ENCODE measurements at places on chromosomes 3 and 15.
A peak's percentile ranks its signal among the peaks of the same experiment; 100 is the strongest.

DNA sequence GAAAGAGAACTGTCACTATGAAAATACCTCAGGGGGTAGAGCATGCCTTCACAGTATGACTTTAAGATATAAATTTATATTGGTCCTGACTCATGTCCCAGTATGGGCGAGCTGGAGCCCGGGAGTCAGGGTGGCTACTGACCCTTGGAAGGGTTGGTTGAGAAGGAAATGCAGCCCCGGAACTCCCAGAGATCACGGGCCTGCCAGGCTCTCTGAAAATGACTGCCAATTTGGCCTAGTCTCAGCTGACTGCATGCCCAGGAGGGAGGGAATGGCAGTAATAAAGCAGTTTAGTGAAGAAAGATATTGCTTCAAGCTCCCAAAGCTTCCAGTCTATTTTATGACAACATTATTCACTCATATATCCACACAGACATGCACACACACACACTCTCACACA, 299.0 kb downstream of the NR2F2 start:
- no peak overlapping the region for H3K27ac ChIP-seq
- no peaks in the 10 kb centered on the region for H3K36me3 ChIP-seq
- H3K4me3 ChIP-seq = no peak overlapping the region
- no peaks in the 10 kb centered on the region for H3K27me3 ChIP-seq
- H3K4me1 ChIP-seq = no peaks in the 10 kb centered on the region

DNA sequence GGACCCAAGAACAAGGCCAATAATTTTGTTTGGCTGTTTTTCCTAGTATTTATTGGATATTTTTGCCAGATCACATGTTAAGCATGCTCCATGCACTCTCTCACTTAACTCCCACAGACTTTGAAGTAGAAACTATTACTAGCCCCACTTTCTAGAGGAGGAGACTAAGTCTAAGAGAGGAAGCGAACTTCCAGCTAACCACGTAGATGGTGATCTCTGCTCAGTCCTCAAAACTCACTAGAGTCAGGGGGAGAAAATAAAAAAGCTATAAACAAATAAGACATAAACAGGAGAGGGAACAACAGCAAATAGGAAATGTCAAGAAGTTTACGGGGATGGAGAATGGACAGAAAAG, 481.0 kb upstream of the PROK2 start:
- H3K36me3 ChIP-seq = no peaks in the 10 kb centered on the region
- no peak for DNase-seq
- H3K4me3 ChIP-seq = no peak overlapping the region
- no peak overlapping the region for H3K27ac ChIP-seq
- H3K27me3 ChIP-seq = no peaks in the 10 kb centered on the region

- no peaks in the 10 kb centered on the region for H3K4me1 ChIP-seq
- H3K27ac ChIP-seq = no peak overlapping the region
- peaks cover 2% of the 10 kb centered on the region for H3K27me3 ChIP-seq
- H3K36me3 ChIP-seq = no peaks in the 10 kb centered on the region
- H3K4me3 ChIP-seq = no peak overlapping the region
Observed at GRCh38 chr3:169623971-169624370, 39.5 kb downstream of the MECOM start.

DNA sequence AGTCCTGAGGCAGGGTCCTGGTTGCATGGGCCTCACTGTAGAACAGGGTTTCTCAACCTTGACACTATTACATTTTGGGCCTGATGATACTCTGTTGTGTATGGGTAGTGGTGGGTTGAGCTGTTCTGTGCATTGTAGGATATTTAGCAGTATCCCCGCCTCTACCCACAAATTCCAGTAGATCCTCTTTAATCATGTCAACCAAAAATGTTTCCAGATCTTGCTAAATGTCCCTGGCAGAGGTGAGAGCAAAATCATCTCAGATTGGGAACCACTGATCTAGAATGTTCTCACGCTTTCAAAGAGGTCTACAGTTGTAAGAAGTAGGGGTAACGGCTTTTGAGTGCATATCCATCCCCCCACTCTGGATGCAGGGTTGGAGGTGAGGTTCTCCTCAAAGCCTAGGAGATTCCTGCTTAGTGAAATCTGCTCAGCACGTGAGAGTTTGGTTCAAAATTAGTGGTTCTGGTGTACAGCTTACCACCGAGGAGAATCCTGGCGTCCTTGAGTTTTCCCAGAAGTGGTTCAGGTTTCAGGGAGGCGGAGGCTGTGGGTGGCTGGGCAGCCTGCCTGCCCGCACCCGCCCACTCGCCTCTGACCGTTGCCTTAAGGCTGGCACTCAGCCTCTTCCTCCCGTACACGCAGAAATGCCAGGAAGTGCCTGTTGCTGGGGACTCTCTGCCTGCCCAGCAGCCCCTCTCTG, 5.3 kb downstream of the ACVR2B start:
- no peak overlapping the region for H3K4me3 ChIP-seq
- DNase-seq = no peak
- no peaks in the 10 kb centered on the region for H3K36me3 ChIP-seq
- H3K27ac ChIP-seq = no peak overlapping the region
- H3K4me1 ChIP-seq = peaks cover 12% of the 10 kb centered on the region

GRCh38 chr3:19547665-19548464, 386.2 kb downstream of the EFHB start:
- H3K4me3 ChIP-seq = no peak overlapping the region
- H3K27ac ChIP-seq = no peak overlapping the region
- DNase-seq = no peak

- peaks cover 16% of the 10 kb centered on the region for H3K36me3 ChIP-seq
- H3K27me3 ChIP-seq = peaks cover 3% of the 10 kb centered on the region
- H3K4me3 ChIP-seq = no peak overlapping the region
- no peaks in the 10 kb centered on the region for H3K4me1 ChIP-seq
Observed at GRCh38 chr3:185900228-185900627, 37.6 kb downstream of the TRA2B start.

DNA sequence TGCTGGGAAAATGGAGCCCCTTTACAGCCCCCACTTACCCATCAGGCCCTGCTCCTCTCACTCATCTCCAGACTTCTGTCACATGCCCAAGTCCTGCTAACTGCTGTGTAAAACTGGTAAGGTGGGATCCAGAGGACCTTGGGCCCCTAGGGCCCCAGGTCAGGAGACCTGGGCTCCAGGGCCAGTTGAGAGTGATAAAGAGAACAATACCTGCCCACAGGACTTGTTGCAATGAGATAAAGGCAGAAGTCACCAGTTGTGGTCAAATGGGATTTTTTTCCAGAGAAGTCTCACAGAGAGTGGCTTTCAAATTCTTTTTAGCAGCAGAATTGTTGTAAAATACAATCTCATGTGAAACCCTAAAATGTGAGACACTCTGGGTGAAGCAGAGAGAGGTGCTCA, 753 bp downstream of the FURIN start:
- H3K27ac ChIP-seq = peak overlapping the region; percentile 97
- H3K36me3 ChIP-seq = no peaks in the 10 kb centered on the region
- peaks cover 32% of the 10 kb centered on the region for H3K4me1 ChIP-seq
- no peaks in the 10 kb centered on the region for H3K27me3 ChIP-seq
- no peak overlapping the region for H3K4me3 ChIP-seq

DNA sequence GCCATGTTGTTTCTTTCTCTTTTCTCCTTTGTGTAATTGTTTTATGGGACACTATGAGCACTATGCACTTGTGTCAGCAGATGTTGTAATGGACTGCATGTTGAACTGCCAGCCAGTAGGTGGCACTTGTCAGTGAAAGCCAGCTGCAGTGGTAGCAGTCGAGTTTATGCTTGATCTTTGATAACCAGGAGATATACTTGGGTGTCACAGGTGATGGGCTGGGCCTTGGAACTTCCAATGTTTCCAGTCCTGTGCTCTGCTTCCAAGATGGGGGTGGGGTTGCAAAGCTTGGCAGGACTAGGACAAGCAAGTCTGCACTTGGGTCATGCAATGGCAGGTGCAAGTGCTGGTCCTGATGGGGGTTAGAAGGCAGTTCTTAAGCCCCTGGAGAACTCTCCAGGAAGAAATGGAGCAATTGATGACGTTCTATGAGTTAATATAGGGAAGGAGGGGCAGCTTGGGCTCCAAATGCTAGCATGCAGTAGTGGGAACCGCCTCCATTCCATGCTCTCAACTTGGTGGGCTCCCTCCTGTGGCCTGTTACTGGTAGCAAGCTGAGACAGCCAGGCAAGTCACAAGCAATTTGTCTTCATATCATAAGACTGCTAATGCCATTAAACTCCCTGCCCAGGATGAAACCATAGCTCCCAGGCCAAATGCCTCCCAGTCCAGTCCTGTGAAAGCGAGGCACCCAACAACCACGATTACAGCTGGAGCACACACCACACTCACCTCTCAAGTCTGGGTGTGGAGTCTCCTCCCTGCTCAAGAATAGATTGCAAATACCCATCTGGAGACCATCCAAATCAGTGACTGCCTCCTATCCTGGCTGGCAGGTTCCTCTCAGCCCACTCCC, 287.2 kb downstream of the CGGBP1 start:
- H3K4me1 ChIP-seq = no peaks in the 10 kb centered on the region
- H3K27ac ChIP-seq = no peak overlapping the region

- H3K27me3 ChIP-seq = no peaks in the 10 kb centered on the region
- DNase-seq = no peak
- H3K36me3 ChIP-seq = no peaks in the 10 kb centered on the region
- no peak overlapping the region for H3K4me3 ChIP-seq
- no peak overlapping the region for H3K27ac ChIP-seq
- no peaks in the 10 kb centered on the region for H3K4me1 ChIP-seq
Observed at GRCh38 chr3:174863488-174863887, 4.4 kb downstream of the NAALADL2 start.

GRCh38 chr3:109070211-109070610, 47.7 kb downstream of the MORC1 start:
- no peak for DNase-seq
- peaks cover 6% of the 10 kb centered on the region for H3K27me3 ChIP-seq
- peaks cover 2% of the 10 kb centered on the region for H3K4me1 ChIP-seq
- H3K27ac ChIP-seq = no peak overlapping the region

- H3K4me3 ChIP-seq = no peak overlapping the region
- peaks cover 3% of the 10 kb centered on the region for H3K27me3 ChIP-seq
- H3K27ac ChIP-seq = no peak overlapping the region
- no peak for DNase-seq
Observed at GRCh38 chr3:70138606-70139005, 139.1 kb downstream of the SAMMSON start.

DNA sequence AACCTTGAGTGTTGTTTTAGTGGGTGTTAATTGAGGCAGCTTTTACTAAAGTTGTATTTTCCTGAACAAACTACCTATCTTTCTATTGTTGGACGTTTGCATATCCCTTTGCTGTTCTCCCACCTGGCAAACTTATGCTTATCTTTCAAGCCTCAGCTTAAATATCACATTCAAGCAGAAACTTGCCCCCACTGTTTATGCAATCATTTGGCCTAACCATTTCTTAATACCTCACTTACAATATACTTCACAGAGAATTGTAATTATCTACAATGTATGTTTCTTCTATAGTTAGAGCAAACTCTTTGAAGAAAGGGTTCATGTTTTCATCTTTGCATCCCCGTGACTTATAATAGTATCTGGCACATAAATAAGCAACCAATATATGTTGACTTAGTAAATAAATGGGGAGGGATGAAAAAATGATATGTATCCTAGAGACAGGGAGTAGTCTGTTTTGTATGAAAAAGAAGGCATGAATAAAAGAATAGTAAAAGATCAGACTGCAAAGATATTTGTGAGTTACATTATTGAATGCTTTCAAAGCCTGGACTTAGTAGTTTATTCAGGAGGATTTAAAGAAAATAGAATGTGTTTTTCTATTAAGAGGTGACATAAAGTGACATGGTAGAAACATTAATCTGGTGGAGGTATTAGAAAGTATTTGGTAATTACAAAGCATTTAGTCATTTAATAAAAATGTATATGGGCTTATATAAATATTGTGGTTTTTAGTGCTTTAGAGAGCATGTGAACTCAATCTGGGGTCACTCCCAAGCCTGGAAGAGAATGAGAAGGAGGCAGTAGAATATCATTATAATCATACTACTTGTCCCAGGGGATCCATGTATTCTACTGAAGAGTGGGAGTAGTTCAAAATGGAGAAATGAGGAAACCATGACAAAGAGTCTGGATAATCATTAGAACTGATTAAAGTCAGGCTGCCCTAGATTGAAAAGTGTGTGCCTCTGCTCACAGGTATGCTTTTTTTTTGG, 60.0 kb upstream of the DCBLD2 start:
- no peaks in the 10 kb centered on the region for H3K4me1 ChIP-seq
- no peak for DNase-seq
- H3K27ac ChIP-seq = no peak overlapping the region
- no peak overlapping the region for H3K4me3 ChIP-seq
- H3K36me3 ChIP-seq = no peaks in the 10 kb centered on the region

DNA sequence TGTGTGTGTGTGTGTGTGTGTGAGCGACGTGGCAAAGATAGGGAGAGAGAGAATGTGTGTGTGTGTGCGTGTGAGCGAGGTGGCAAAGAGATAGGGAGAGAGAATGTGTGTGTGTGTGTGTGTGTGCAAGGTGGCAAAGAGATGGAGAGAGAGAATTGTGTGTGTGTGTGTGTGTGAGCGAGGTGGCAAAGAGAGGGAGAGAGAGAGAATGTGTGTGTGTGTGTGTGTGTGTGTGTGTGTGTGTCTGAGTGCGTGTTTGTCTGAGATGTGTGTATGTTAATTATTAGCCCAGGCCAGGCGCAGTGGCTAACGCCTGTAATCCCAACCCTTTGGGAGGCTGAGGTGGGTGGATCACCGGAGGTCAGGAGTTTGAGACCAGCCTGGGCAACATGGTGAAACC, 154.6 kb upstream of the RGMA start:
- H3K4me1 ChIP-seq = no peaks in the 10 kb centered on the region
- H3K27me3 ChIP-seq = peaks cover 12% of the 10 kb centered on the region
- no peak overlapping the region for H3K27ac ChIP-seq
- H3K4me3 ChIP-seq = no peak overlapping the region

GRCh38 chr15:67140078-67140833, 74.9 kb downstream of the SMAD3 start:
- no peaks in the 10 kb centered on the region for H3K27me3 ChIP-seq
- no peak overlapping the region for H3K27ac ChIP-seq
- DNase-seq = no peak
- H3K4me3 ChIP-seq = no peak overlapping the region
- H3K4me1 ChIP-seq = peaks cover 43% of the 10 kb centered on the region
